ENCODE measurements at places on chromosomes 7 and 10. TPM values are rescaled to one million over a fixed set of nuclear protein-coding genes. Genes with fewer than 3 reads are reported as not detected.

GRCh38 chr10:49572594-49573114 is 33.7 kb upstream of the ERCC6 start:
- no peak for DNase-seq

GRCh38 chr10:34622945-34623344 is 192.2 kb downstream of the PARD3 start:
- DNase-seq = no peak

- no peak for DNase-seq
Observed at GRCh38 chr10:8061274-8062211, 7.1 kb downstream of the GATA3 start.

DNA sequence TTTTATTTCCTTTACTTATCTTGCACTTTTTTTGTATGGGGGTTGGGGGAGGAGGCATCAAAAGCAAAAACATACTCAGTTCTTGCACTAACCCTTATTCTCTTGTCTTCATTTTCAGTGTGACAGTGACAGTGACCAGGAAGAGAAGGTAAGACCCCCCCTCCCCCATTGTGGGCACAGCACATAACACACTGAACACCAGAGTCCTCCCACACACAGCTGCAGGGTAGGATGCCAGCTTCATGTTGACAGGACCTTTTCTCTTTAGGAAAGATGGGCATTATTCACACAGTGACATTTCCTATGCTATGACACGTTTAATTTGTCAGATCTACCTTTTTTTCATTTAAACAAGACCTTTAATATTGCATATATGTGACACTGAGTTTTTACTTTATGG is 696.3 kb upstream of the GALNT17 start:
- no peak for DNase-seq

- no peak for DNase-seq
Observed at GRCh38 chr7:94580601-94581000, 71.0 kb downstream of the CASD1 start.

GRCh38 chr10:93553482-93554315 is 12.8 kb upstream of the FFAR4 start:
- DNase-seq = no peak

- no peak for DNase-seq
Observed at GRCh38 chr10:52740913-52741675, 31.5 kb downstream of the MBL2 start.

DNA sequence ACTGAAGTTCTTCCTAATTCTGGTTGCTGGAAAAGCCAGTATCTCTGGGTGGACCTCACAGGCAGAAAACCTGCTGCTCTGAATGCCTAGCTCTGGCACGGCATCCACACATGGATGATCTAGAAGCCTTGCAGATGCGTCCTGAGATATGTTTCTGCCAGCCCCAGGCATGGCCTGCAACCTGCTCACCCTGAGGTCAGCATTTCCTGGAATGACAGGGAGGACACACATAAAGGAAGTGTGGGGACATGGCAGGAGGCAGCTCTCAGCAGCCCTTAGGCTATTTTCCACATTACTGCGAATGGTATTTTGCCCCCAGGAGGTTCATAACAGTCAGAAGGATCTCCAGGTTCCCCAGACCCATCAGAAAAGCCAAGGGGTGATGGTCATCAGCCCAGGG is 23.2 kb downstream of the PLXNA4 start:
- no peak for DNase-seq

- DNase-seq = no peak
Observed at GRCh38 chr7:157813053-157813452, 476.2 kb downstream of the DNAJB6 start.

DNA sequence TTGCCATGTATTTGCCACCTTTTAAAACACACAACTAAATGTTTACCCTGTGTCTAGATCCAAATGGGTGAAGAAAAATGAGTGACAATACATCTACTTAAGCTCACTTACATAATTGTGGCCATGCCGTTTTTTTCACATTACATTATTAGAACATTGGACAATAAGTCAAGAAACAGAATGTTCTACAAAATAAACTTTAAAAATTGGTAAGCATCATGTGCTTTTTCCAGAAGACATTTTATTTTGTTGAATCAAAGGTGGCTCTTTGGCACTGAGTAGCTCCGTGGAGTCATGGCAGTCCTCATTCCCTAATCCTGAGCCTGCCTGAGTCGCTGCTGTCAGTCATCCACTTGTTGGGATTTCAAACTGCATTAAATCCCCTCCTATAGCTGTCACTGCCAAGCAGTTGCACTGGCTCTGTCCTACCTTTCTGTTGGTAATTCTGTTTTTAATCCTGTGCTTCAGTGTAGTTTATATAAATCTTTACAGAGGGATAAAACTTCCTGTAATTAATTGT is 32.3 kb downstream of the CAV1 start:
- no peak for DNase-seq

DNA sequence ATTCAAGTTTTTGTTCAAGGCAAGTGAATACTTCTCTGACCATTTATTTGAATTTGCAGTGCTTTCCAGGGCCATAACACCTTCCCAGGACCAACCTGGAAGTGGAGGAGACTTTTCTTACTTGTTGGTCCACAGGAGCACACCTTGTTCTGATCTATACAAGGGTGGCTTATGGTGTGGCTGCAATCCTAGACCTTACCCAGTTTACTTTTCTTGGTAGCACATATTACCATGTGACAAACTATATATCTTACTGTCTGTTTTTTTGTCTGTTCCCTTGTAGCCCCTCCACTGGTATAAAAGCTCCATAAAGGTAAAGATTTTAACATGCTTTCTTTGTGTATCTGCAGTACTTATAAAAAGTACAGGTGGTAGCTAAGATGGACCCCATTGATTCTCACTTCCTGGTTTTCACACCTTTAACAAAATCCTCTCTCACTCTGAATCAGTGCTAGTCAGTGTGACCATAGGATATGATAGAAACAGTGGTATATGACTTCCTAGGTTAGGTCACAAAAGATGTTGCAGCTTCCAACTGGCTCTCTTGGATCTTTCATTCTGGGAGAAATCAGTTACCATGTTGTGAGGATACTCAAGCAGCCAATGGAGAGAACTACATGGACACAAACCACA is 5.6 kb upstream of the ASB4 start:
- no peak for DNase-seq

- no peak for DNase-seq
Observed at GRCh38 chr7:106082087-106082854, 29.8 kb downstream of the SYPL1 start.

GRCh38 chr7:137886281-137886680 is 39.5 kb upstream of the DGKI start:
- no peak for DNase-seq

GRCh38 chr10:112552593-112553110 is 105.6 kb downstream of the VTI1A start:
- DNase-seq = no peak

DNA sequence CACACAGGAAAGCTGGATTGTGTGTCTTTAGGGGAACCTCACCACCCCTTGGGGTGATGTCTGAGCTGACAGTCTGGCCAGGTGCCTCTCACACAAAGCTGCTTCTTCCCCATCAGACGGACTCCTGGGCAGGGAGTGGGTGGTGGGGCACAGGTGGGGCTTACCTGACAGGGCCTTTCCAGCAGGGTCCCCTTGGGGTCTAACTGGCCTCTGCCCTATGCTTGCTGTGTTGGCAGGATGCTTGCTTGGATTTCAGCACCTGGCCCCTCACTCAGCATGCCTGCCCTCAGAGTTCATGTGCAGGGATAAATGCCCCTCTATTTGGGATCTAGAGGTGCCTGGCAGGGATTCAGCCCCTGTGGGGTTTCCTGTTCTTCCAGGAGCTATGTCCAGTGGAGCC is 496.9 kb upstream of the ZMIZ1 start:
- DNase-seq = no peak

GRCh38 chr7:96720843-96721242 is 11.2 kb upstream of the SEM1 start:
- no peak for DNase-seq

CPA2 gene
- not detected for total RNA-seq

KAZALD1 gene
- total RNA-seq = 0.29 TPM

ENO4 gene
- not detected for total RNA-seq

TUBAL3 gene
- total RNA-seq = not detected

OR2A2 gene
- not detected for total RNA-seq

TMEM196 gene
- total RNA-seq = not detected
